GM06990 (cell line): ENCODE measurements at places on chromosomes 16 and 17.

- DNase-seq = no peak
Measured at GRCh38 chr16:84963066-84963465, 48.3 kb downstream of the ZDHHC7 start.

- no peak for DNase-seq
Measured at GRCh38 chr17:44905006-44906000, 6.1 kb upstream of the EFTUD2 start.

- peak; percentile 51 for DNase-seq
Measured at GRCh38 chr16:87951552-87952538, 611 bp downstream of the BANP start.

GRCh38 chr17:81003711-81004475 lies 12.3 kb downstream of the CHMP6 start:
- no peak for DNase-seq

- no peak for DNase-seq
Measured at GRCh38 chr16:83715217-83715920, 92.4 kb upstream of the HSBP1 start.

DNA sequence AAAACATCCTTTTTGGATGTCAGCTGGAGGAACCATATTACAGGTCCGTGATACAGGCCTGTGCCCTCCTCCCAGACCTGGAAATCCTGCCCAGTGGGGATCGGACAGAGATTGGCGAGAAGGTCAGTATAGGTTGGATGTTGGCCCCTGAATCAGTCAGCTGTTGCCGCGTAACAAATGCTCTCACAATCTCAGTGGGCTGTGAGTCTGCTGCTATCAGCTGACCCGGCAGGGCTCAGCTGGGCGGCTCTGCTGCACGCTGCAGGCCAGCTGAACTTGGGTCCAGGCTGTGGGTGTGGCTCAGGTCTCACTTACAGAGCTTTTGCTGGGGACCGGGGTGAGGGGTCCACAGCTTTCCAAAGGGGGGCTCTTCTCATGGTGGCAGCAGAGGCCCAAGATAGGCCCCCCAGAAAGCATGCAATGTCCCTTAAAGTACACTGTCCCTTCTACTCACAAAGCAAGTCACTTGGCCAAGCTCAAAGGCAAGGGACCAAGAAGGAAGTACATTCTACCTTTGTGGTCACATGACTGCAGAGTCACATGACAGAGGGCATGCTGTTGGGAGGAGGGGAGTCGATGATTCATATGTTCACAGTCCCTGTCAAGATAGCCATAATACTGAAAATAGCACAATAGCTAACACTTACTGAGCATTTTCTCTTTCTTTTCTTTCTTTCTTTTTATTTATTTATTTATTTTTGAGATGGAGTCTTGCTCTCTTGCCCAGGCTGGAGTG lies 134.2 kb downstream of the ABCC1 start:
- DNase-seq = no peak

- DNase-seq = no peak
Measured at GRCh38 chr16:55294129-55294528, 29.9 kb upstream of the IRX6 start.

DNA sequence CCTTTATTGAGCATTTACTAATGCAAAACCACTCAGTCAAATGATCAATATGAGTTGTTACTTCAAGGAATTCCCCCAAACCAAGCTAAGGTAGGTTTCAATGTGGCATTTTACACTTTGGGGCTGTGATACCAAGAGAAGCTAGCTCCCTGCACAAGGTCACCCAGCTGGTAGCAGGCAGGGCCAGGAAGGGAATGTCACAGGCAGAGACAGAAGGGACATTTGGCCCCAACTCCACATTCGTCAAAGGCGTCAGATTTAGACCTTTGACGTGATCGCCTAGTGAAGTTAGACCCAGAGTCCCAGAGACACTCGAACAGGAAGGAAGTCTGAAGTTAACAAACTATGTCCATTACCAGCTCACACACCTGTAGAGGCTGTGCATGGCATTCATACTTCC lies 5.5 kb upstream of the SMG1 start:
- DNase-seq = peak; percentile 47

DNA sequence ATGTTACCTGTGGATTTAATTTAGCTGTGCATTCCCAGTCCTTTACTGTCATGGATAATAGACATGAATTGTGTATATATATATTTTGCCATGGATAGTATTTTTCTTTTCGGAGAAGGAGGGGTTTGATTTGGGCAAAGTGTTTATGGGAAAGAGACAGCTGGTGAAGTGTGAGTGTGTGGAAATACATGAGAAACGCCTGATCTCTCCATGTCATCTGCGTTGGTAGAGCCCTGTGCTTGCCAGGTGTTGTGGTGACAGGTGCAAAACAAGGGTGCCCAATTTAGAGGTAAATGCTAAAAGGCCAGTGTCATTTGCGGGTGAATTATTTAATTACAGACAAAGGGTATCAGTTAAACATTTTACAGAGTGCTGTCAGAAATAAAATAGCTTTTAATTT lies 23.4 kb downstream of the NDEL1 start:
- no peak for DNase-seq

DNA sequence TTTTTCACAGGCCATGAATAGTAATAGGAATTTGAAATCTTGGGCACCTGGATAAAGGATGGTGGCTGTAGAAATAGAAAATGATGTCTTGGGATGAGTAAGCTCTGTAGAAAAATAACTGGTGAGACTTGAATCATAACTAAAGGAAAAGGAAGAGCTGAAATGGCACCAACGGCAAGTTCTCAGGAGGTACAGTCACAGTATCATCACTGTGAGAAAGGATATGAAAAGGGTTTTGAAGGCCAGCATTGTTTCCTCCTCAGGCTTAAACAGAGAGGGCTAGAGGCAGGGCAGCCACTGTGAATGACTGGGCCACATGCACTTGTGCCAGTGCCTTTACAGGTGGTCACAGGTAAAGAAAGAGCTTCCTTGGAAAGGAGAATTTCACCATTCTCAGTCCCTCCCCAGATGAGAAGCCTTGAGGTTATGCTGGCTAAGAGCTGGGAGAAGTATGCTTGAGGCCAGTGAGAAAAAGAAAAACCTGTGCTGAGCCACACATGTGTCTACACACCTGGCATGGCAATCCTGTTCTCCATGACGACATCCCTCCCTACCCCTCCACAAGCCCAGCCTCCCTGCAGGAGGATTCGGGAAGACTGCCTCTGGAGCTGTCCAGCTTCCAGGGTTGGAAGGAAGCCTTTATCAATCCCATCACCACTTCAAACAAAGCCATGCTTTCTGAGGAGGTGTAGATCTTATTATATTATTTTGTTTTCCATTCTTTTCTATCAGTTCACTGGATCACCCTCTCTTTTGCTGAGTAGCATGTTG lies 3.8 kb upstream of the ANKFN1 start:
- no peak for DNase-seq

- peak; percentile 78 for DNase-seq
Measured at GRCh38 chr17:57004944-57005579, 27.1 kb downstream of the SCPEP1 start.

GRCh38 chr16:27798241-27798640 lies 248.3 kb downstream of the KATNIP start:
- no peak for DNase-seq

DNA sequence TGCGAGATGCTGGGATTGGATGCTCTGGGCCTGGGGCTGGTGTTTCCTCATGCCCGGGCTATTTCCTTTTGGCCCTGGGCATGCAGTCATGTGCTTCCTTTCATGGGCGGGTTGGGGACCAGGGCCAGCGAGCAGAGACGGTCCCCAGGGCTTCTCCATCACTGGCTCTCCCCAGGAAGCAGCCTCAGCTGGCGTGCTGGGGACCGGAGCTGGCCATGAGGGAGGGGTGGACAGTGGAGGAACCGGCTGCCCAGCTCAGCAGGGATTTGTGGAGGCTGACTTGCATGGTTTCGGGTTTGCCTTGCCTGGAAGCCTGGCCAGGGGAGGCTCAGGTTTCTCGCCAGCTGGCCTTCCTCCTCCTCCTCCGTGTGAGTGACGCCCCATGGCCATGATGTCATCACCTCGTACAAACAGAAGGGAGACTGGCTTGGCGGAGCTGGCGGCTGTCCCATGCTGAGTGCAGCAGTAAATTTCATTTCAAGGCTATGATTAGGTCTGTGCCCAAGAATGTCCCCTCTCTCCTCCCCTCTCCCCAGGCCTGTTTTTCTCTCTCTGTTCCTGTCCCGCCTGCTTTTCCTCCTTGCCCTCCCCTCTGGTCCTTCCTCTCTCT lies 8.9 kb upstream of the TIMP2 start:
- DNase-seq = no peak

GRCh38 chr16:12147681-12148080 lies 171.1 kb downstream of the SNX29 start:
- DNase-seq = no peak

DNA sequence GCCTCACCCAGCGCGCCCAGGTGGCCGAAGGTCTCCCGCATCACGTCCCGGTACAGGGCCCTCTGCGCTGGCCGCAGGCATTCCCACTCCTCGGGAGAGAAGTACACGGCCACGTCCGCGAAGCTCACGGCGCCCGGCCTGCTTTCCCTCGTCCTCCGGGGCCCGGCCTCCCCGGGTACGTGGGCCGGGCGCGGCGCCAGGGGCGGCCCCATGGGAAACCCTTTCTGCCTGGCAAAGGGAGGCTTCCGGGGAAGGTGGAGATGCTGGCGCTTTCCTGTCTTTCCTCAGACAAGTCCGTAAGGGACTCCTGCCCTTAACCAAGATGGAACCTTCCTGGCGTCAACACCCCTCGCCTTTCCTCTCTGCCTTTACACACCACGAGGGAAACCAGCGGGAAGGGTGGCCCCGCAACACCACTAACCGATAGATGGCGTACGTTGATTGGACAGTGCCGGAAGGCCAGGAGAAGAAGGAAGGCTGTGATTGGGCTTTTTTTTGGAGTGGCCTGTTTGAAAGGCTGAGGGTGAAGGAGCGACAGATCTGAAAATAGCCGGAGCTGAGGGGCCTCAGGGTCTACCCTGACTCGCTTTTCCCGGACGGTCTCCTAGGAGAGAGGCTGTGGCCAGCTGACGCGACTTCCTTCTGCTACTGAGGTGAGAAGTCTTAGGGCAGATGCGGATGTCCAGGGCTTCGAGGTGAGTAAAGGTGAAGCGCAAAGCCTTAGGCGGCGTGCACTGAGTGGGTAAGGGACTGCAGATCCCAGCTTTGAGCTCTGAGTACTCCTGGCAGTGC lies at the start of gene ZNF785:
Gene ZNF785 (minus strand): TSS at position 298 of the 792 bp plus-strand sequence. CDS start 86 bp downstream, at position 212.
- peak; percentile 87 for DNase-seq

GRCh38 chr17:52790359-52790955 lies 631.9 kb upstream of the CA10 start:
- no peak for DNase-seq

DNA sequence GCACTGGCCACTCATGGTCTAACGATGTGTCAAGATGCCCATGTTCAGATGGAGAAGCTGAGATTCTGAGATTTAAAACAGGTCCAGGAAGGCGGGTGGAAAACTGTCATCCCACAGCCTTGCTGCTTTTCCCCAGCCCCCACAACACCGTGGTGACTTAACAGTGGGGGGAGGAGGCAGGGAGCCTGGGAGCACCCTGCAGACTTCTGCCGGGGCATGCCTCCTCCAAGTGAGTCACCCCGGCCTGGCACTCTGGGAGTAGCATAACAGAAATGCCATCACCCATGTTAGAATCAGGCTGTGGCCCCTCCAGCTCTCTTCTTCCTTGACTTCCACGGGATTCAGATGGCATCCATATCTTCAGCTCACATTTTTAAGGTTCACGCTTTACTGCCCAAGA lies 164.8 kb downstream of the CBLN1 start:
- DNase-seq = no peak

DNA sequence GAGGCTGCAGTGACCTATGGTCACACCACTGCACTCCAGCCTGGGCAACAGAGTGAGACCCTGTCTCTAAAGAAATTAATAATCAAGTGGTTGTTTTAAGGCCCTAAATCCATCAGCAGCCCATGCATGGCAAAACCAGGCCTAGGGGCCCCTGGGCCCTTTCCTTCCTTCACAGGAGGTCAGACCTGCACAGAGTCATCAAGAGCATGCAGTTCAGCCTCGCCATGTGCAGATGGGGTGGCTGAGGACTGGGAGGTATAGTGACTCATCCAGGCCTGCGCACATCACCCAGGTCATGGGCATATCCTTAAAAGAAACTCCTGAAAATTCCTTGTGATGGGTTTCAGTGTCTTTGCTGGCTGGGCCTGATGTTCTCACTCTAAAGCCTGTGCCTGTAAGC lies 72.4 kb upstream of the AMZ2 start:
- DNase-seq = no peak

- no peak for DNase-seq
Measured at GRCh38 chr16:77332792-77333191, 102.0 kb downstream of the ADAMTS18 start.

DNA sequence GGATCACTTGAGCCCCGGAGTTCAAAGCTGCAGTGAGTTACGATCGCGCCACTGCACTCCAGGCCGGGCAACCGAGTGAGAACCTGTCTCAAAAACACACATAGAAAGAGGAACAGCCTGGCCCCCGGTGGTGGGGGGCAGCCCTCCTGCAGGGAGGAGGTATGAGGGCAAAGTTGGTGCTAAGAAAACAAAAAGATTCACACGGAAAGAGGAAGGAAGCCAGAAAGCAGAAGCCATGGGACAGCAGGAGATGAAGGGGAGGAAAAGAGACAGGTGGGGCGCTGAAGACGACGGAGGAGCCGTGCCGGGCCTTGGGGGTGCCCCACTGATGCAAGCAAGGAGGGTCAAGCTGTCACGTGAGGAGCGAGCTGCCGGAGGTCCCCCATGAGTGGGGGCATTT lies 8.2 kb upstream of the C16orf74 start:
- peak; percentile 60 for DNase-seq

GRCh38 chr17:58267347-58268324 lies 13.1 kb downstream of the MPO start:
- no peak for DNase-seq

DNA sequence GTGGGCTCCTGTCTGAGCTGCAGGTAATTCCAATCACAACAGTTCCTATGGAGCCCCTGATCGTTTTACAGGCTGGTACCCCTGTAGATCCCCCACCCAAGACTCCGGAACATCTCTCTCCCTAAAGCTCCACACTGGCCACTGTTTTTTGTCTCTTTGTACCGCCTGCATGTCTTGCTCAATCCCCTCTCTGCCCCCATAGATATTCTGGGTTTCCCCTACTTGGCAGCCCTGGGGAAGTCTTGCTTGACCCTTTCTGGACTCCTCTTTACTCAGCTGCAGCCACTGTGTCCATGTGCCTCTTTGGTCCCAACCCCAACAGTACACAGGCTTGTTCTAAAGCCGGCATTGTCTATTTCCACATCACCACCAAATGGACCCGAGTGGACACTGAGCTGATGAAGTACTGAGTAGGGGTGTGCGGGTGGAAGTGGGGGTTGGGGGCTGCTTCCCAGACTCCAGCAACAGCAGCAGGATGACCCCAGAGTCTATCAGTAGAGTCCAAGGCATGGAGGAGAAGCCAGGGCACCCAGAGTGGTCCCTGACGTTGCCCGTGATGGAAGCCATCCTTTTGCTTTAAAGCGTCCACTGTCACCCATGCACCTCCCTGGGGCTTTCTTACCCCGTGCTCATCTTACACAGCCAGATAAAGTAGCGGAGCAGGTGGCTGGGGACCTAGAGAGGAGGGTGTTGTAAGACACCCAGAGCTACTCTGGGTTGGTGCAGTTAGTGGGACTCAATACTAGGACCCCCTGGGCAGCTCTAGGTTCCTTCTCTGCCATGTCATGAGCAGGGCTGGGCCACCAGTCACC lies 6.4 kb downstream of the CD300LB start:
- no peak for DNase-seq

- no peak for DNase-seq
Measured at GRCh38 chr17:80984749-80985148, 6.9 kb upstream of the CHMP6 start.

- no peak for DNase-seq
Measured at GRCh38 chr16:13110124-13110796, 208.9 kb downstream of the SHISA9 start.
